Stimulated activated CD8-positive, alpha-beta memory T cell treated with anti-CD3 and anti-CD28 coated beads, Interleukin-12 subunit alpha, Interleukin-12 subunit beta, amount 100 ng/mL, for 1 hour (primary cell): ENCODE measurements at places on chromosomes 12 and 14.

- no peak for DNase-seq
Measured at GRCh38 chr14:45070215-45070614, 13.7 kb upstream of the PRPF39 start.

GRCh38 chr12:113907446-113908180 lies 58.5 kb downstream of the RBM19 start:
- DNase-seq: no peak

DNA sequence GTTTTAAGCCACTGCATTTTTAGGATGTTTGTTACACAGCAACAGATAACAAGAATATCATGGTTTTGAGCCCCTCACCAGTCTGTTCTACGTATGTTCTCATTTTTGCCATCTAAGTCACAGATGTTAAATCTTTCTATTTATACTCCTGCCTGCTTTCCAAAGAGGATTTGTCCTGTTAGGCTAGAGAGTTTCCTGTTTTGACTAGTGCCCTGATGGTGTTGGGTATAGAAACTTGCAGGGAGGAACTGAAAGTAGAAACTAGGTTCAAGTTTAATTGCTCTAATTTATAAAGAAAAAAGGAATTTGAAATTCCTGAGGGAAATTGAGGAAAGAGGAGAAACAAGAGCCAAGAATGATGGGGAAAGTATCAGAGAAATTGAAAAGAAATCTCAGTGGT lies 74.4 kb upstream of the COCH start:
- no peak for DNase-seq

GRCh38 chr12:128951448-128951847 lies 98.2 kb downstream of the GLT1D1 start:
- DNase-seq: no peak

DNA sequence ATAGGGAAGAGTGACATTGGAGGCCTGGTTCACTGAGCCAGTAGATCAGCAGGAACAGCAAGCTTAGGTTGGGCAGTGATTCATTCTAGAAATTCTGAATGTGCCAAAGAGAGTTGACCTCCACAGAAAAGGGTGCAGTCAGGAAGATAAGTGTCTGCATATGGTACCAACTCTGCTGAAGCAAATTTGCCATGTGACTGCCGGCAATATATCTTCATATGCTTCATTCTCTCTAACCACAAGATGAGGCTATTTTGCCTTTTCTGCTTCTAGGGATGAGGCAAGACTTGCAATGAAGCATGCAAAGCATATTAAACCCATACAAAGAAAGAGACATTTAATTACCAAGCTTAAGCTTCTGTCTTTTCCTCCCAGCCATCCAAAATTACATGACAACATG lies 13.6 kb downstream of the CCDC198 start:
- DNase-seq: no peak
